NCI-H2171 (cell line): ENCODE measurements at places on chromosomes 2 and 18.

GRCh38 chr2:157336137-157337010 lies 10.8 kb upstream of the ERMN start:
- no peak for DNase-seq

GRCh38 chr2:211901226-211901846 lies 637.3 kb downstream of the ERBB4 start:
- DNase-seq = no peak

GRCh38 chr2:200604571-200605255 lies 18.9 kb downstream of the AOX1 start:
- no peak for DNase-seq

- DNase-seq = no peak
These were observed 132.5 kb upstream of the OSR1 start for GRCh38 chr2:19490846-19491435.

- no peak for DNase-seq
These were observed 61.5 kb downstream of the INPP4A start for GRCh38 chr2:98505971-98506664.

- no peak for DNase-seq
These were observed 35.6 kb upstream of the NDUFV2 start for GRCh38 chr18:9066817-9067306.

GRCh38 chr2:178191004-178191508 lies 3.3 kb upstream of the OSBPL6 start:
- no peak for DNase-seq

DNA sequence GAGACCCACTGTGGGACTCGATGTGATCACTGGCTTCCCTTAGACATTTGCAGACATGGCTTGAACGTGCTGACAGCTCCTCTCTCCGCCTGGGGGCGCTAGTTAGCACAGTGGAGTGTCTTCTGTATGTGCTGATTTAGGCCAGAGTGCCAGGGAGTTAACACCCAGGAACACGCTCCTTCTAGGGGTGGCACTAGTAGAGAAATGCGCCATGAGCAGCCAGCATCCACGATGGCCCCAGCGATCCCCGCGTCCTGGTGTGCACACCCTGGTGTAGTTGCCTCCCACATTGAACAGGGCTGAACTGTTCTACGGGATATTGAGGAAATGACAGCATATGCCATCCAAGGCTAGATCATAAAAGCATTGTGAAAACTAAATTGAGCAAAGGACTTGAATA lies 11.4 kb upstream of the NMUR1 start:
- no peak for DNase-seq

- no peak for DNase-seq
These were observed 8.5 kb downstream of the DTNA start for GRCh38 chr18:34718610-34719009.

- DNase-seq = no peak
These were observed 14.5 kb upstream of the PAPOLG start for GRCh38 chr2:60741576-60741975.

- DNase-seq = no peak
These were observed 224.4 kb downstream of the ZNF385B start for GRCh38 chr2:179636995-179637394.

GRCh38 chr2:70397186-70397585 lies 95.3 kb upstream of the FAM136A start:
- DNase-seq = no peak

DNA sequence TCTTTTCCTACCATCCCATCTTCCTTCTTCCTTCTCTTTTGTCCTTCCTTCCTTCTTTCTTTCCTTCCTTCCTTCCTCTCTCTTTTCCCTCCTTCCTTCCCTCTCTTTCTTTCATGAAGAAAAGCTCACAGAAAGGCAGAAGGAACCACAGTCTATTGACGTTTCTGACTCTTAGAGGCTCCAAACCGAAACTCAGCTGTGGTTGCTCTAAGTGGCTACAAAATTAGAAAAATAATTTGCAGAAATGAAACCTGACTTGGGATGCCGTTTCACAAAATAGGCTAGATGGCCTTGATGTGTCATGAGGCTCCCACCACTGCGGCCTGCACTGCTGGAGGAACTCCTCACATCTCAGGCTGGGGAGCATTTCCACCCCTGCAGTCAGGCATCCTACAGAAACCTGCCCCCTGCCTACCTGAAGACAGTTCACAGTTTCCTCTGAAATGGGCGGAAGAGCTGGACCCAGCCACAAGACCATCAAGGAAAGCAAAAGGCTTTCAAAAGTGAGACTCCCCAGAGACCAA lies 165.6 kb downstream of the SMAD7 start:
- DNase-seq = no peak

DNA sequence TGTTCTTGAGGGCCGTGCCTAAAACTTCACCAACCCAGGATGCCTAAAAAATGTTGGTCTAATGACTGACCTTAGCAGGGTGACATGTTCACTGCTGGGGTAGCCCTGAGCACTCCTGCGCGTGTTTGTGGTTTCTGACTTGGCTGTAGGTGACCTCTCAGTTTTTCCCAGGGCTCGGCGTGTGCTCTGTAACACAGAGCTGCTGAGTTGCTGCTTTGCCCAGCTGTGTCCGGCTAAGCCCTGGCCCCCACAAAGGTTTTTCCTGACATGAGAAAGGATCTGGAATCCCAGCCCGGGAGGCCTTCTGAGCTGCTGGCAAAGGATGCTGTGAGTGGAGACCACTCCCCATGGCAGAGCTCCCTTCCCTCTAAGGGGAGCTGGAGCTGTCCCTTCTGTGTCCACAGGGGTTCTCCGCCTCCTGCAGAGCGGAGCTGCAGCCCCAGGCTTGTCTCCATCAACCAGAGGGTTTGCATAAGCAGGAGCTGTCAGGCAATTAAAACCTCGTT lies 52.7 kb downstream of the CRIM1 start:
- no peak for DNase-seq

DNA sequence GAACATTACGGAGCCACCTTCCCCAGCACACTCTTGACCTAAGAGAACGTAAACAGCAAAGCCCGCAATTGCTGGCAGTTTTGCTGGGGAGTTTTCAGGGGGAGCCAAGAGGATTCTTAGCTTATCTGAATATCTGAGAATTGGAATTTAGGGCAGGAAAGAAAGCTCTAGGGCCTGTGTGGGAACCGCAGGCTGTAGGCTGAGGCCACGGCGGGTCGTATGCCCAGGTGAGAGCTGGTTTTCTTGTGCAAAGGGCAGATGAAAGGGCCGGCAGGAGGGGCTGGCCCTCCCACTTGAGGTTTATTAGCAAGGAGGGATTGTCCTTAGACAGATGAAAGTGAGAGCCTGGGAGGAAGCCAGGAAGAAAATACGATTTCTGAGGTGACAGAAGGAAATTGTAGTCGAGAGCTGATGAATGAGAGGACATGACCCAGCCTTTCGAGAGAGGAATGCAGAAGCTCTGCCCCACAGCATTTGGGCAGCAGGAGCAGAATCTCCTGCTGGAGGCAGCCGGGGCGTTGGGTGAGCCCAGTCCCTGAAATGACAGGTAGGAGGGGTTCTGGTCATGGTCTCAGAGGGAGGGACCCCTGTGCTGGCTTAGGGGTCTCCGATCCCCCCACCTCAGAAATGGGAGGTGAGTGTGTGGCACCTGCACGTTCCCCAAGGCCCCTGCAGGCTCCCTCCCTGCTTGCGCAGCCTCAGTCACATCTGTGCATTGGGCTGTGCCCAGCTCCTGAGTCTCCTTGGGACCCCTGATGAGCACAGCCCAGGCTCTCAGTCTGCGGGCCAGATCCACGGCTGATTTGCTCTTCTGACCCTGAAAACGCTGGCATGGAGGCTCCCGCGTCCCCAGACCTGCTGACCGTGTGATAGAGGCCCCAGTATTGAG lies 61.1 kb downstream of the CABLES1 start:
- no peak for DNase-seq

DNA sequence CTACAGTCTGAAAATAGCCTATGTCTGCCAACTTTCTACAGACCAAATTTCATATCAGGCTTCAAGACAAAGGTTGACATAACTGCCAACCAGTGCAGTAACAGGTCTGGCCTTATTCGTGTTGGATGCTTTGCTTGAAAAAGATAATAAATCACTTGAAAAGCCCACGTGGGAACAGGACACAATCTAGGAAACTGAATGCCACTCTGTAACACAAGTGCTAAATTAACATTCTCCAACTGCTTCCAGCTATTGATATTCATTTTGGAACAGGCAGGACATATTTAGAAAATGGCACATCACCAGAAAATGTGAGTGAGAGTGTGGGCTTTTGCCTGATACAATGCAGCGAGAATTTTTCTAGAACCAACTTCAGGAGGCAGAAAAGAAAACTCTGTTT lies 165.9 kb upstream of the CCDC150 start:
- no peak for DNase-seq

DNA sequence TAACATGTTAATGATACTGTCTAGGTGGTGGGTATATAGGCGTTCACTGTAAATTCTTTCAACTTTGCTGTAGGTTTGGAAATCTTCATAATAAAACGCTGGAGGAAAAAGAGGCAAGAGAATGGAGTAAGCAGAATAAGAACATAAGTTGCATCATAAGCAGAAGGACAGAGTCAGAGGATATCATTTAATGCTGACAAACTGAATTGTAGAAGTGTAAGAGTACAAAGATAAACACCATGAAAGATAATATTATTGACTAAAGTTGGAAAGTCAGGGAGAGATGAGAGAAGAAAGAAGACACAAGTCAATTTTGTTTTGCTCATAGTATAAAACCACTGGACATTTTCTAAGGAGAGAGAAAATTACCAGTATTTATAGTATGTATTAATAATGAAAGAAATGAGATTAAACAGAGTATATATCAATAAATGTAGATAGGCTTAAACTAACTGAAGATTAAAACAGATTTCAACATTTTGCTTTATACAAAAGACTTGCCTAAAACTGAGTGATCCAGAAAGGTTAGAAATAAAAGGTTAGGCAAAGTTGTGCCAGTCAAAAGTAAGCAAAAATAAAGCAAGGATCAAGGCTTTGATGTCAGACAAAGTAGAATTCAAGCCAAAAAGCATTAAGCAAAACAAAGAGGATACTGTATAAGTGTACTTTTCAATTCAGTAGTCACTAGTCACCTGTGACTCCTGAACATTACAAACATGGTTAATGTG lies 42.4 kb upstream of the VIT start:
- no peak for DNase-seq

- no peak for DNase-seq
These were observed 121.8 kb downstream of the NCK2 start for GRCh38 chr2:105866216-105867185.

- DNase-seq = no peak
These were observed 622 bp downstream of the RAB12 start for GRCh38 chr18:8609659-8610458.

DNA sequence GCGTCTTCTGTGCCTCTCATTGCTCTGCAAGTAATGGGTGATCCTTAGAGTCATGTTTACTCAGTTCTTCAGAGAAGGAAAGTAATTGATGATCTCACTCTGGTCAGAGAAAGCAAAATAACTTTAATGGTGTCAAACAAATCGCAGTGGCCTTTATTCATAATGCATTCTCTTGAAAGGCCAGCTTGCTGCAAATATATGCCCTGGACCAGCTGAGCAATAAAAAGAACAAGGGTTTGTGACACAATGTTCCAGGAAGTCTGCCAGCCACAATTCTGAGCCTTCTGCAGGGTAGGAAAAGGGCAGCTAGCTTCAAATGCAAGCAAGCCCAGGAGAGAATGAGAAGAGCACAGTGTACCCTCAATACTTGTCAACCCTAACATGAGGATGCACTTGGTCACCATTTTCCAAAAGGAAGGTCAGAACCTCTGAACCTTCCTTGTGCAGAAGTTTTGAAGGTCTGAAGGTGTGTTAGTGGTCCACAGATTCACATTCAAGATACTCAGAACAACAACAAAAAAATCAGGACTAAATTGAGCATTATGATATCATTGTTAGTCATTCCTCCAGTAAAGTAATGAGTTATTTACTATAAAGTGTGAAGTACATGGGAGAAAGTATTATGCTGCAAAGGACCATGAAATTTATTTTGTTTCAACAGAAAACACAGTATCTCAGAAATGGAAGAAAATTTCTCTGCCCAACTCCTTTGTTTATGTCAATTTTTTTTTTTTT lies 355.6 kb downstream of the PAX3 start:
- DNase-seq = no peak
